ENCODE measurements at places on chromosomes 6 and 20. TPM values are rescaled to one million over a fixed set of nuclear protein-coding genes. Genes with fewer than 3 reads are reported as not detected.
A peak's percentile ranks its signal among the peaks of the same experiment; 100 is the strongest.

GPLD1 gene
- 20.5 TPM for polyA plus RNA-seq

DNA sequence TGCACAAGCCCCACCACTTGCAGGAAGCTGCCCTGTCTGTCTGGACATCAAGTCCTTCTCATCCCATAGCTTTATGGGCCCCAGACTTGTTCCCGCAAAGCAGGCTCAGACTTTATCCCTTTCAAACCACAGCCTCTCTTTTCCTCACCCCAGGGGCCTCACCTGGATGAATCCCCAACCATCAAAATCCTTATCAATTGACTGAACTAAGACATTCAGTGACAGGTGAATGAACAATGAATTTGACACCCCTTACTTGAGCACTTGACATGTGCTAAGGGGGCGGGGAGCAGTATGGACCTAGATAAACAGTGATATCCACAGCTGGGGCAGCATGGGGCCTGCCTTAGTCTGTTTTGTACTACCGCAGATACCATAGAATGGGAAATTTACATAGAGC, 5.0 kb downstream of the RAB44 start:
- no peaks in the 10 kb centered on the region for H3K27me3 ChIP-seq
- no peak overlapping the region for H3K4me3 ChIP-seq
- H3K27ac ChIP-seq = no peak overlapping the region

CASP8AP2 gene
- polyA plus RNA-seq = 1.9 TPM

DNA sequence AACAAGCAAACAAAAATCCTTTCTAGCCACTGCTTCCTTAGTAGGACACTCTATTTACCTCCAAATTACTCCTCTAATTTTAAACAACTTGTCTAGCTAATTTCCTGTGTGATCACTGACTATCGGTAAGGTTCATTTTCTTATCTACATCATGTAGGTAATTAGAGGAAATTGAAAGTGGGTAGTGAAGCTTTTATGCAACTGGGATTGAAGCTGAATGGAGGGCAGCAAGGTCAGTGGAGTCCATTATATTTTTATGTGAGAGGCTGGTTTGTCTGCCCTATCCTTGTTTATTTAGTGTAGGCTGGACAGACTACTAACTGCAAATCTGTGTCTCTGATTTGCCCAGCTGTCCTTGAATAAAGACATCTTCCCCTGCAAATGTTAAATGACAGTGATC, 88.5 kb upstream of the SIM1 start:
- H3K4me1 ChIP-seq = peaks cover 11% of the 10 kb centered on the region
- H3K27me3 ChIP-seq = no peaks in the 10 kb centered on the region
- DNase-seq = no peak

DNA sequence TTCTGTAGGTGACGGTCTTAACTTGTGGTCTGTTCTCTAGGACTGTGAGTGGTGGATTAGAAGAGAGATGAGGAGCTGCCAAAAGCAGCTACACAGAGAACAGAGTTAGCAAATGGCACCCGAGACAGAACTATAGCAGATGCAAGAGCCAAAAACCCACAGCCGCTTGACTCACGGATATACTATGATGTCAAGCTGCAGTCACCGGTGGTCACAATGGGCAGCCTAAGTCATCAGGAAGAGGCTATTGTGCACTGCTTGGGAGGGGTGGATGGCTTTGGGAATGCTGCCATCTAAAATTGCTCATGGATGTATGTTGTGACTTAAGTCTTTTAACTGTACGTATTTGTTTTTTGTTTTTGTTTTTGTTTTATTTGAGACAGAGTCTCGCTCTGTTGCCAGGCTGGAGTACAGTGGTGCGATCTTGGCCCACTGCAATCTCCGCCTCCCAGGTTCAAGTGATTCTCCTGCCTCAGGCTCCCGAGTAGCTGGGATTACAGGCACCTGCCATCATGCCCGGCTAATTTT, at the start of gene GTSF1L:
Gene GTSF1L, minus strand, starts transcription at position 192 of the 528 bp plus-strand sequence. CDS start 308 bp downstream, outside the sequence.
- H3K4me1 ChIP-seq = peaks cover 8% of the 10 kb centered on the region
- no peak within 1 kb of the TSS for H3K4me3 ChIP-seq
- H3K27ac ChIP-seq = peak within 1 kb of the TSS; percentile 25

DNA sequence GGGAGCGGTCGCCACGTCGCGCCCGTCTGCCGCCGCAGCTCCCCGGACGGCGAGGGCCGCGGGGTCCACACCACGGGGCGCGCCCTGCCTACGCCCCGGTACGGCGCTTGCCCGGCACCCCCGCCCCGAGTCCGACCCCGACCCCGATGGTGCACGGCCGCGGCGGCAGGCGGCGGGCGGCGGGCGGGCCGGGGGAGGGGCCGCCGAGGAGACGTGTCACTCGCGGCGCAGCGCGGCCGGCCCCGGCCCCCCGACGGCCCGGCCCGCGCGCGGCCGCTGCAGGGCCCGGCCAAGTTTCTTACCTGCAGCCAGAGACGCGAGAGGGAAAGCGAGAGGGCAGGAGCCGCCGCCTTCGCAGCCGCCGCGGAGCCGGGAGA, 328 bp downstream of the RRBP1 start:
- H3K27me3 ChIP-seq = no peaks in the 10 kb centered on the region
- DNase-seq = no peak
- peak overlapping the region; percentile 88 for H3K27ac ChIP-seq
- peaks cover 11% of the 10 kb centered on the region for H3K36me3 ChIP-seq

GABRR2 gene
- 0.10 TPM for polyA plus RNA-seq

GRCh38 chr6:36700071-36700812, 2.6 kb downstream of the RAB44 start:
- H3K27ac ChIP-seq = no peak overlapping the region
- DNase-seq = no peak
- H3K27me3 ChIP-seq = no peaks in the 10 kb centered on the region
- no peaks in the 10 kb centered on the region for H3K36me3 ChIP-seq
- no peak overlapping the region for H3K4me3 ChIP-seq
- H3K4me1 ChIP-seq = no peaks in the 10 kb centered on the region

MYMX gene
- polyA plus RNA-seq = not detected

DNA sequence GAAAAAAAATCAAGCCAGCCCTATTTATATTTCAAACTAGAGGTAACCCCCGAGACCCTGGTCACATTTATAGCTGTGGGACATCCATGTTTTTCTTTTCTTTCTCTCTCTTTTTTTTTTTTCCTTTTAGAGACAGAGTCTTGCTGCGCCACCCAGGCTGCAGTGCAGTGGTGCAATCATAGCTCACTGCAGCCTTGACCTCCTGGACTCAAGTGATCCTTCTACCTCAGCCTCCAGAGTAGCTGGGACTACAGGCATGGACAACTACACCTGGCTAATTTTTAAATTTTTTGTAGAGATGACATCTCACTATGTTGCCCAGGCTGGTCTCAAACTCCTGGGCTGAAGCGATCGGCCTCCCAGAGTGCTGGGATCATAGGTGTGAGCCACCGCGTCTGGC, 12.1 kb downstream of the MAVS start:
- H3K27me3 ChIP-seq = no peaks in the 10 kb centered on the region
- no peak overlapping the region for H3K4me3 ChIP-seq
- H3K36me3 ChIP-seq = peaks cover 23% of the 10 kb centered on the region
- no peaks in the 10 kb centered on the region for H3K4me1 ChIP-seq
- DNase-seq = no peak
- H3K27ac ChIP-seq = no peak overlapping the region

AURKA gene
- 4.2 TPM for polyA plus RNA-seq

LY6G5B gene
- 2.8 TPM for polyA plus RNA-seq

DNA sequence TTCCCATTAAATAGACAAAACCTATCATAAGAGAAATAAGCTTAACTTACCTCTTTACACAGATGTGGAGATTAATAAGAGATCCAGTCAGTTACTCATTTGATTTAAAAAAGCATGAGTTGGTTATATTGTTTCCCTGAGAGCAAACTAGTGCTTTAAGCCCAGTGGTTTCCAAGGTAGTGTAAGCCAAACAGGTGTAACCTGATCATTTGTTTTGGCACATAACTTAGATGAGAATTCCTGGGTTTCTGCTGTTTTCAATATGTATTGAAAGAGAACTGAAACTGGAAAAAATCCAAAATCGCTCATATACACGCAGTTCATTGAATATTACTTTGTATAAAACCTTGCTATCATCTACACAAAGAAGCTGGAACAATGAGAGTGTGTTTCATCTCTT, 30.5 kb upstream of the SMIM8 start:
- no peak overlapping the region for H3K27ac ChIP-seq
- no peaks in the 10 kb centered on the region for H3K27me3 ChIP-seq
- no peak overlapping the region for H3K4me3 ChIP-seq
- DNase-seq = no peak

JAG1 gene
- 1.8 TPM for polyA plus RNA-seq

GRCh38 chr6:34585108-34585507, 29.0 kb upstream of the SPDEF start:
- no peak overlapping the region for H3K4me3 ChIP-seq
- no peak overlapping the region for H3K27ac ChIP-seq
- H3K36me3 ChIP-seq = peaks cover 7% of the 10 kb centered on the region
- no peaks in the 10 kb centered on the region for H3K4me1 ChIP-seq
- no peak for DNase-seq

CALHM4 gene
- polyA plus RNA-seq = not detected

DNA sequence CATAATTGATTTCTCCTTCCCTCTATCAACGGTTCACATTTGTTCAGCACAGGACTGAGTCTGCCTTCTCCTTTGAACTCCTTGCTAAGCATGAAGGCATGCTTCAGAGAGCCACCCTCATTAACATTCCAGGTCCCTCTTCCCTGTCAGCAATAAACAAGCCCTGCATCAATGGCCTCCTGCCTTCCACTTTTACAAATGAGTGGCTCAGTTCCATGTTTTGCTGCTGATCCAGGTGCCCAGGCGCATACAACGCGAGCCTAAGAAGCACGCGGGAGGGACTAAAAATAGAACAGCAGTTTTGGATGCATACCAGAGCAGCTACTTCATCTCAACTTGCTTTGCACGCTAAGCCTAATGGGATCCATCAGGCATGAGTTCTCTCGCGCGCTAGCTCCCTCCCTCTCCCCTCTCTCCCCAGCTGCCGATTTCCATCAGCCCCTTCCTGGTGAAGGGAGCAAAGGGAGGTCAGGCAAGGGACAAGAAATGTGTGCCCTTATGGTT, 53.4 kb downstream of the TRAF3IP2 start:
- no peaks in the 10 kb centered on the region for H3K36me3 ChIP-seq
- no peak overlapping the region for H3K27ac ChIP-seq
- no peak for DNase-seq
- no peaks in the 10 kb centered on the region for H3K27me3 ChIP-seq
- H3K4me1 ChIP-seq = no peaks in the 10 kb centered on the region
